CD4-positive, alpha-beta T cell treated with Interferon alpha-2 for 1 hour (primary cell): ENCODE measurements at places on chromosomes 2 and 18.

- DNase-seq = no peak
Measured at GRCh38 chr2:133635131-133635530, 66.9 kb upstream of the NCKAP5 start.

DNA sequence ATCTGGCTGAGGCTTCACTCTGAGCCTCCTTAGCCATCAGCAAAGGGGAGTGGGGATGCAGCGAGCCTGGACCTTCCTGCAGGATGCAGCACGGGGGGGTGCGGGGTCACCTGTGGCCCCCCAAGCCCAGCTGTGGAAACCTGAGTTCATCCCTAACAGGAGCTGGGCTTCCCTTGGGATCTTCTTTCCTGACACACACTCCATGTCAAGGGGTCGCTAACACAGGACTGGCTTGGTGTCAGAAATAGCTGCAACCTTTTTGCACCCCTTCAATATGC lies 174.7 kb downstream of the RTP5 start:
- DNase-seq = no peak

- DNase-seq = no peak
Measured at GRCh38 chr2:3637692-3638455, 20.1 kb upstream of the ALLC start.

DNA sequence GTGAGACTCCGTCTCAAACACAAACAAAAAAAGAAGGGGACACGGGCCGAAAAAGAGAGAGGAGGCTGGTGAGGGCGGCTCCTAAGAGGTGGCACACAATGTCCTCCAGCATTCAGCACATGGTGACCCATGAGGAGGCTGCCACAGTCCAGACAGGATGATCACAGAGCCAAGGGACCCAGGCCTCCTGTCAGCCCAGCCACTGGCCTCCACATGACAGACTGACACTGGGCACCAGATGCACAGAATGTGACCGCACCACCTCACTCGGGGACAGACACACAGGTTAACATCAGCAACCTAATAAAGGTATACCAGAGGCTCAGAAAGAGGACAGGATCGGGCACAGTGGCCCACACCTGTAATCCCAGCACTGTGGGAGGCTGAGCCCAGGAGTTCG lies 21.0 kb downstream of the PASK start:
- DNase-seq = no peak

DNA sequence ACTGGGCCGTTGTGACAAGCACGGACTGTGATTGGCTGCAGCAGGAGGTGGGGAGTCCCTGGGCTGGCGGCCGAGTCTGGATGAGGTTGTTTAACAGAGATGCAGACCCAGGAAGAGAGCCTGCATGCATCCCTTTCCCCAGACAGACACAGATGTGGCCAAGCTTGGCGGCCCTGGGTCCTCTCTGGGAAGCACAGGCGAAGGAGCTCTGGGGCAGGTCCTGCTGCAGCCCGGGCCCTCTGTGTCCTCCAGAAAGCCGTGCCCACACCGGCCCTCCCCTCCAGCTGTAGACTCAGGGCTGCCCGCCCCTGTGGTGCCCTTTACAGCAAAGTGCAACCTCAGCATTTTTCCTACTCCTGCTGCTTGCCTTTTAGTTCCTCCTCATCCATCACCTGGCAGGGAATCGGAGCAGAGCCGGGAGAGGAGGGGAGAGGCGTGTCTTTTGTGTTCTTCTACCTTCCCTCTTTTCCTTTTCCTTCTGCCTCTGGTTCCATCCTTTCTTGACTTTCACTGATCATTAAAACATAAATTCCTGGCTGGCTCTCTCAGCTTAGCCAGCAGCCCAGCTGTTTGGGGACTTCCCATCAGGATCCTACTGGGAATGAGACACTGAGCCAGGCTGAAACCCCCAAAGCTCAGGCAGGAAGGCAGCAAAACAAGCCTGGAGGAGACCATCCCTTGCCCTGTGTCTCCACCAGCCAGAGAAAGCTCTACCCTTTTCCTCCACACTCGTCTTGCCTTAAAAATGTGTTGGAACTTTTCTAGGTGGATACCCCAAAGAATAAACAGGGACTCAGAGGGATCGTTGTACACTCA lies 75.0 kb downstream of the CTIF start:
- no peak for DNase-seq

DNA sequence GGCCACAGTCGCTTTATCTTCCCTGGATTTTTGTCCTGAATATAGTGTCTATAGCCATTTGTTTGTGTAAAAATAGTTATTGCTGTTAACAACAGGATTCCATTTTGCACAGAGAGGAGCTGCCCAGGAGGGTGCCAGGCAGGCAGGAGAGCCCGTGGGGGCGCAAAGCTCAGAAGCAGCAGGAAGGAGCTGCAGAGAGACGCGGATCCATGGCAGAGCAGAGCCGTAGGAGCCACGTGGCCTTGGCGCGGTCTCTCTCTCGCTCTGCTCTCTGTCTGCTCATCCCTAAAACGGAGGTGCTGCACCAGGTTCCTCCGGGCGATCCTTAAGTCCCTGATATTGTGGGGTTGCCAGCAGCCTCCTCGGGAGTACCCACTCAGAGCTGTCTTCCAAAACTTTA lies 185.3 kb upstream of the MYT1L start:
- no peak for DNase-seq

DNA sequence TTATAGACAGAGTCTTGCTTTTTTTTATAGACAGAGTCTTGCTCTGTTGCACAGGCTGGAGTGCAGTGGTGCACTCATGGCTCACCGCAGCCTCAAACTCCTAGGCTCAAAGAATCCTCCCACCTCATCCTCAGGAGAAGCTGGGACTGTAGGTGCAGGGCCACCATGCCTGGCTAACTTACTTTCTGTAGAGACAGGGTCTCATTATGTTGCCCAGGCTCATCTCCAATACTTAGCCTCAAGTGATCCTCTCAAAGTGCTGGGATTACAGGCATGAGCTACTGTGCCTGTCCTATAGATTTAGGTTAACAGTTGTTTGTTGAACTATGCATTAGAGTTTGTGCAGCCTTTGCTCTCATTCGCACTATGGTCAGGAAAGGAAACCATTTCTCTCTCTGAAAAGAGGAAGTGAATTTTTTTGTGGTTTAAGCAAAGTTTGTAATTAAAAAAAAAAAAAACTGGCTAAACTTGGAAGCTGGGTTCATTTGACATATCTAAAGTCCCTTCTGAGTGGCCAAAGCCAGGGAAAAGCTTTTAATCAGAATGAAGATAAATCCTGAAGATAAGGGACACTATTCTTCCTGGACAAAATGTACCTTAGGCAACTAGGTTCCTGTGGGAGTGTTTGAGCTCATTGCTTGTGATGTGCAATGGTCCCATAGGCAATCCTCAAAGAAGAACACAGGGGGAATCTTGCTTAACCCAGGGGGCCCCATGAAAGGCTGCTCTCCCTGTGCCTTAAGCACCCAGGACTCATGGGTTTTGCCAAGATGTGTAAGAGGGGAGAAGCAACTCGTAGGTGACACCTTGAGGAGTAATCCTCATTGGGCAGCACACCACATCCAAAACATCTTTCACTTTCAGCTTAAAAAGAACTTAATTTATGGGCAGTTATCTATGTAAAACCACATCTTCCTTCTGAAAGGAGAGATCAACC lies 201.7 kb downstream of the MREG start:
- DNase-seq = no peak

DNA sequence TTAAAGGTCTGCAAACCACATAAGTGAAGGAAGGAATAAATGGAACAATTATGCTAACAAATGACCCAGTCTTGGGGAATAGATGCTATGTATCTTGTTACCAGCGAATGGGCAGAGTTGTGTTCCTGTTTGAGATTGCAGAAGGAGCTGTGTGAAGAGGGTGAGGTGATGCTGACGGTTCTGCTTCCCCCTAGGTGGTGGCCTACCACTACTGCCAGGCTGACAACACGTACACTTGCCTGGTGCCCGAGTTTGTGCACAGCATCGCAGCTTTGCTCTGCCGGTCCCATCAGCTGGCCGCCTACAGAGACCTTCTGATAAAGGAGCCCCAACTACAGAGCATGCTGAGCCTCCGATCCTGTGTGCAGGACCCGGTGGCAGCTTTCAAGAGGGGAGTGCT lies 111.7 kb downstream of the WDSUB1 start:
- no peak for DNase-seq

DNA sequence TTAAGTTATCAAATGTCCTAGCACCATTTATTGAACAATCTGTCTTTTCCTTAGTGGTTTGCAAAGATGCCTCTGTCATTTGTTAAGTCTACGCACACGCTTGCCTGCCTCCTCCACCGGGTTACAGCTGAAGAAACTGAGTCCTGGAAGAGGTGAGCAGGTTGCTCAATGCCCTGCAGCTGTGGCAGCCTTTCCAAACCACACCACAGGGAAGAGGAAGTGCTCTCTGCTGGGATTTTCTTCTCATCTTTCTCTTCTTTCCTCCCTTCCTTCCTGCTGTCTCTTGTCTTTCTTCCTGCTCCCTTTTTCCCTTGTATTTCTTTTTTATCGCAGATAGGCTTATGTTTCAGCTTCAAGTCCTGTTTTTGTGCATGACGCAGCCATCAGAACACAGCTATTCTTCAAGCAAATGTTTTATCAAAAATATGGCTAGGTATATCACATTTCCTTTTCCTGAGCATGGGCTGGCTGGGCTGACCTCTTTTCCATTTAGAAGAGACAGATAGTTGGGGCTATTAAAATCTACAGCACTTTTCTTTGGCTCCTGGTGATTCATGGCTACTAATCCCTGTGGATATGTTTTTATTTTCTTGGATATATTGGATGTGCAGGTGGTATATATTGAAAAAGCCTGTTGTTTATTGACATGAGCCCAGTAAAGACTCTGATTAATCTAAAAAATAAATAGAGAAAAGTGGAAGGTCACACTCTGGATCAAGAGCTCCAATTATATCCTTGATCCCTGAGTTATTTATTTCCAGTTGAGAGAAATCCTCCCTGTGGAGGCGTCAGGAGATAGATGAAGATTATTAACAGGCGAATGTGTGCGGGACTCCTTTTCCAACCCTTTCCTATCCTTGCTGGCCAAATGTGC lies 214.6 kb downstream of the TSN start:
- no peak for DNase-seq

DNA sequence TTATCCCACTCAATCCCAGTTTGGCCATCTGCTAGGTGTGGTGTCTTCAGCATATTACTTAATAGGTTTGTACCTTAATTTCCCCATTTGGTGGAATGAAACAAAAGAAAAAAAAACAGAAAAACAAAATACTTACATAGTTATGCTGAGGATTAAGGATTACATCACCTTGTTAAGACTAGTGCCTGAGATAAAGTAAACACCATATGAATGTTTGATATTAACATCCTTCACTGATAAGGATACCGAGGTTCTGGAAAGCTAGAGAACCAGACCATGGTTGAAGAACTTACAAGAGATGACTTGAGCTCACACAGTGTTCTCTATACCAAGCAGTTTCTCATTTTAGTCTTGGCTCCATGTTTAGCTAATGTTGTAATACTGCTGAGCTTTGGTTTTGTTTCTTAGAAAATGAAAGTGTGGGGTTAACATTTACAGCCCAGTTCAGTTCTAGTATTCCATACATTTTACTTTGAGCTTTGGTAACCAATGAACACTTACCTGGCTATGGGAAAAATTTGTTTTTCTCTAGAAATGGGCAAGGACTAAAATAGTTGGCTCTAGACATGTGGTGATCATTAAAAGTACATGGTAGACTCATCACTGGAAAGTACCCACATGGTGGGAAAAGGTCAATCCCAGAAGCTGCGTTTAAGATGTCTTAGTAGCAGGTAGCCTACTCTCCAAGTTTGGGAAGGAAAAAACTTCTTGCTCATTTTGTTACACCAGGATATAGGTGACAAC lies 5.8 kb upstream of the GPD2 start:
- DNase-seq = no peak

DNA sequence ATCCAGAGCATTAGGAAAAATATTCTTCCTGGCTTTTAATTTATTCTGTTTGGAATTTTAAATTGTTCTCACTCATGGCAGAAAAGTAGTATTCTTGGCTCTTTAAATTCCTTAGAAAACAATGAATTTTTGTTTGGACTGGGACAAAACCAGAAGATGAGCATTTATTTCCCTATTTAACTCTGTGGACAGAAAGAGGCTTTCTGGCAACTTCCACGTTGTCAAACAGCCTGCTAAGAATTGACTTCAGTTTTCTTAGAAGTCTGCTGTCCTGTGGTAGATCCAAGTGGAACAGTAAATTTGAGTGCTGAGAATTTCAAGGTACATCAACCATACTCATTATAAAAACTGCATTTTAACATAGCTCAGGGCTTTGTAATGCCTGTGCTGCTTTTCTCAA lies 83.8 kb downstream of the MGAT5 start:
- no peak for DNase-seq

DNA sequence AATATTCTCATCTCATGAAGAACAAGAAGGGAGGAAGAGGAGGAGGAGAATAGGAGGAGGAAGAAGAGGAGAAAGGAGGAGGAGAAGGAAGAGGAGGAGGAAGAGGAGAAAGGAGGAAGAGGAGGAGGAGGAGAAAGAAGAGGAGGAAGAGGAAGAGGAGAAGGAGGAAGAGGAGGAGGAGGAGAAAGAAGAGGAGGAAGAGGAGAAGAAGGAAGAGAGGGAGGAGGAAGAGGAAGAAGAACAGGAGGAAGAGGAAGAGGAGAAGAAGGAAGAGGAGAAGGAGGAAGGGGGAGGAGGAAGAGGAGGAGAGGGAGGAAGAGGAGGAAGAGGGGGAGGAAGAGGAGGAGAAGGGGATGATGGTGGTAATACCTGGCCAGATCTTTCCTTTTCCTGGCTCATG lies 70.0 kb upstream of the PTPRM start:
- DNase-seq = no peak

- DNase-seq = no peak
Measured at GRCh38 chr18:48954886-48955819, 4.4 kb upstream of the SMAD7 start.

GRCh38 chr2:207163053-207163755 lies 2.5 kb downstream of the KLF7 start:
- DNase-seq = no peak

- no peak for DNase-seq
Measured at GRCh38 chr2:88875736-88876135, 184.3 kb downstream of the RPIA start.

DNA sequence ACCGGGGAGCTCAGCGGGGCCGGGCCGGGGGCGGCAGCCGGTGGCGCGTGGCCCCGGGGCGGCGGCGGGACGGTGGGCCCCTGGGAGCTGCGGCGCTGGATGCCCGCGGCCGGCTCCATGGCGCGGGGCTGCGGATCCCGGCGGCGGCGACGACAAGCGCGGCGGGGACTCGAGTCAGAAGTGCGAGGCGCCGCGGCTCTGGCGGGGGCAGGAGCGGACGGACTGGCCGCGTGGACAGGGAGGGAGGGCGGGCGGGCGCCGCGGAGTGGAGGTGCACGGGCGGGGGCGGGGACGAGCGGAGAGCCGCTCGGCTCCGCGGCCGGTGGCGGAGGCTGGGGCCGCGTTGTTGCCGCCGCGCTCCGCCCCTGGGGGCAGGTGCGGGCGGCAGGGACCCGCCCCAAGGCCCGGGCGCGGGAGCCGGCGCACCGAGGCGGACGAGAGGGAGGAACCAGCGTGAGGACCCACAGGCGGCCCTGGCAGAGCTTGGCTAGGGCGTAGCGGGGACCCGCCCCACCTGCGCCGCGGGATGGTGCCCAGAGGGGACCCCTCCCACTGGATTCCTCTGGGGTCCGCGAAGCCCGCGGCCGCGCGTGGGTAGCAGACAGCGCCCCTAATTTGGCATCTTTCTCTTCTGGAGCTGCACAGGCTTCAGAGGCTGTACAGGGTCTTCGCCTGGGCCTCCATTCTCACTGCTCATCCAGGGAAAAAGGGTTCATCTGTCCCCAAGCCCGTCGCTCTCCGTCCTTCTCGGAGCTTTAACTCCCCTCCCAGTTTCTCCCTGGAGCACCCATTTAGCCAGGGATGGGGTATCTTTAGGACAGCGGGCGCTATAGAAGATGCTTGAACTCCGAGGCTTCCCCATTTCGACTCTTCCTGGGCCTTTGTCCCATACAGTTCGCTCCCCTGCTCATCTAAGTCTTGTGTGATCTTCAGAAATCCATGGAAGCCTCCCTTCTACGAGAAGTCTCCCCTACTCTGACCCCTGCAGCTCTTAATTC lies at the start of gene TMEM163:
TSS of gene TMEM163 (minus strand) at position 184 of the 998 bp plus-strand sequence.
- DNase-seq = peak; percentile 22
